GM13976 (cell line): ENCODE measurements at places on chromosomes 12 and 14.

DNA sequence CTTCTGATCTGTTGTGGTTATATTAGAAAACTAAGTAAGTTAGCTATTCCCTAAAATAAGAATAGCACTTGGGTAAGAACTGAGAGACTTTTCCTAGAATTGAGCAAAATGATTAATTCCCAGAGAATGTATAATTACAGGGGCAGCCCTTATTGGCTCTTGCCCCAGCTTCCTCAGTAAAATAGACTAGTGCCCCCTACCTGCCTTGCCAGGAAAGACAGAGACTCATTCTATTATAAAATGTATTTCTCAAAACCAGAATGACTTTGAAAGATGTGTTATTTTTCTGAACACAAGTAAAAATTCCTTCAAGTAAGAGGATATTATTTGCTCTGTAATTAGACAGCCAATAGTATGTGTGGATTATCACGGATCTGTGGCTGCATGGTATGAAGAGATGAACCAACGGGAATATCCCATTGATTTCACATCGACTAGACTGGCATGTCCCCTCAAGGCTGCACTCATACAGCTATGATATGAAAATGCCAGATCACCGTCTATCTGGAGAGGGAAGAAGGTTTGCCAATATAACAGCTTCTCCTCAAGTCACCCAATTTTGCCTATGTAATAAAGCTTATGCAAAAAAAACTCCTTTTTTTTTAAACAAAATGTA is 7.4 kb upstream of the GLRX5 start:
- no peak for DNase-seq

- no peak for DNase-seq
Observed at GRCh38 chr12:84910549-84911241, 1.9 kb downstream of the SLC6A15 start.

DNA sequence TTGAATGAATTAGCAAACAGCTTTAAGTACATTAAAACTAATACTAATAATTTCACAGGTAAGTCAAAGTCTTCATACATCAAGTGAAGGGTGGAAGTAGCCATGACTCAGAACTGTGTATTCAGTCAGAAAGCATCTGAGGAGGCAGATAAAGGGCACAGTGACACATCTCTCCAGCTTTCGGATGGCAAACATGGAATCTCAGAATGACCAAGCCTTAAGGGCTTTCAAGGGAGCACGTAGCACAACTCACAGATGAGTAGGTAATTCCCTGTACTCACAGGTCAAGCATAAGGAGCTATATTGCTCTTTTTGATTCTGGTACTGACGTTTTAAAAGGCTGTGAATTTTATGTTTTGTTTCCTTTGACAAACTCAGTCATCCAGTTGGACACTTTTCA is 56.0 kb downstream of the MDGA2 start:
- DNase-seq = no peak

DNA sequence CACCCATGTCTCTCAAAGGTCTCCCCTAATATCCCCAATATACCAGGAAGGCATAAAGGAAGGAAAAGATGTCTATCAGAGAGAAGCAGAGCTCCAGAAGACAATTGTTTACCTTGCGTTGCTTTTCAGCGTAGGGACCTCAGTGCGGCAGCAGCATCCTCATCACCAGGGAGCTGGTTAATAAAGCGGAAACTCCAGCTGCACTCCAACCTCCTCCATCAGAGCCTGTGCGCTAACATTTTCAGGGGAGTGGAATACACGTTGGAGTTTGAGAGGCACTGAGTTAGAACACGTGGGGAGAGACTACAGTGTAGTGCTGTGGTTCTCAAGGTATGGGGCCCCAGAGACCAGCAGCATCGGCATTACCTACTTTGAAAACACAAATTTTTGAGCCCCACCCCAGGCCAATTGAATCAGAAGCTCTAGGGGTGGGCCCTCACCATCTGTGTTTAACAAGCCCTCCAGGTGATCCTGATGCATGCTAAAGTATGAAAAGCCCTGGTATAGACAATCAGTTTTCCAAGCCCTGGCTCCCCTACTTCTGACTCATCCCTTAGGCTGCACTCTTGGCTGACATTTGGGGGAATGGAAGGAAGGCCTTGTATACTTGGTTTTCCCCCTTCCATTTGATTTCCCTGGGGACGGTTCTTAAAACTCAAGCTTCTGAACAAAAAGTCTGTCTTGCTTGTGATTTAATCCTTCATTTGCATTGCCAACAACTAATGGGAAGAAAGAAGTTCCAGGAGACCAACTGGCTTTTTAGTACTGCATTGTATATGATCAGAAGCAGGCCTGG is 419.0 kb upstream of the CCDC196 start:
- no peak for DNase-seq

GRCh38 chr12:4584896-4585295 is 22.9 kb downstream of the DYRK4 start:
- DNase-seq = no peak

DNA sequence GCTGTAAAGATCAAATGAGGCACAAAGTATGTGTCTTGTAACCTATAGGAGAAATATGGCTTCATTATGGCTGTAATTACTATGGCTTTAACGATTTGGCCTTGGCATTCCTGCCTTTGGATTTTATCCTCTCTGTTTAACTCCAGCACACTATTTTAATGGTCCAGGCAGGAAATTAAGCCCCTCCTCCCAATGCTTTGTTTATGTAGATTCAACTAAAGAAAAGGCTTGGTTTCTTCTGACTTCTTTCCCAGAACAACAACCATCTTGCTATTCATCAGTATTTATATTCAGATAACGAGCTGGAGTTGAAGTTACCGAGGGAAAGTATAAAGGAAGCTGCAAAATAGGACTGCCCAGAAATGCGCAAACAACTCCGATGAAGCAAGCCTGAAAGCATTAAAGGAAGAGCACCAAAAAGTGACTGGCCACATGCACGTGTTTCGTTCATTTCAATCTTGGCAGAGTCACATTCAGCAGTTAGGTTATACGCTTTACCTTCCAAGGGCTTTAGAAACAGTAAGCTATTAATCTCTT is 104.6 kb downstream of the NELL2 start:
- no peak for DNase-seq

DNA sequence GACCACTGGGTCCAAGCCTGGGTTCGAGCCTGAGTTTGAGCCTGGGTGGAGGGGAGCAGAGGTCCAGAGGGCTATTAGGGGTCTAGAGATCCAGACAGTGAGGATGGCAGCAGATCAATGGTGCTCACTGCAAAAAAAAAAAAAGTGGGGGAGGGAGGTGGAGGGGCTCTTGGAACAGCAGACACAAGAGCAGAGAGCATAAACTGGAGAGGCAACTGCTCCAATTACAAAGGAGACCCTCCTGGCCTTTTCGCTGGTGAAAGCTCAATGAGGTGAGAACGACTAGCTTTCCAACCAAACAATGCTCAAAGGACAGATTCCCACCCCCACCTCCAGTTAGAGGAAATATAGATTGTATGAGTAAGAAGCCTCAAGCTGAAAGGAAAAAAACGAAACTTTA is 124.2 kb upstream of the TSPAN8 start:
- no peak for DNase-seq

- no peak for DNase-seq
Observed at GRCh38 chr14:89067293-89067972, 243.0 kb downstream of the TTC8 start.

GRCh38 chr14:97382616-97383226 is 585.5 kb downstream of the VRK1 start:
- no peak for DNase-seq

DNA sequence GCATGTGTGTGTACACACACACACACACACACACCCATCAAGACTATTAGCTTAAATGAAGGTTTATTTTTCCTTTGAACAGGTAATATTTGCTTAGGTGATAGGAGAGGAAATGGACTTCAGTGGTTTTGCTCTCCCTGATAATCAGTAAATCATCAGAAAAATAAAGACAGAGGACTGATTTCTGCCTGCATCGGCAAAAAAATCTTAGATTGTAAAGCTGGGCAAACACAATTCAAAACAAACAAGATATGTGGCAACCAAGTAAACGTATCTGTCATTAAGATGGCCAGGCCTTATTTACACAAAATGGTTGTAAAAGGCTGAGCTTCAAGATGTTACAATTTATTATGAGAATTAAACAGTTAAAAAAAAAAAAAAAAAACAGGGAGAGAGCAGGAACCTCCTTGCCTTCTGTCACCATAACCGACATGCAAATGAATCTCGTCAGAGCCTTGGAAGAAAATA is 31.3 kb downstream of the PRKD1 start:
- no peak for DNase-seq

DNA sequence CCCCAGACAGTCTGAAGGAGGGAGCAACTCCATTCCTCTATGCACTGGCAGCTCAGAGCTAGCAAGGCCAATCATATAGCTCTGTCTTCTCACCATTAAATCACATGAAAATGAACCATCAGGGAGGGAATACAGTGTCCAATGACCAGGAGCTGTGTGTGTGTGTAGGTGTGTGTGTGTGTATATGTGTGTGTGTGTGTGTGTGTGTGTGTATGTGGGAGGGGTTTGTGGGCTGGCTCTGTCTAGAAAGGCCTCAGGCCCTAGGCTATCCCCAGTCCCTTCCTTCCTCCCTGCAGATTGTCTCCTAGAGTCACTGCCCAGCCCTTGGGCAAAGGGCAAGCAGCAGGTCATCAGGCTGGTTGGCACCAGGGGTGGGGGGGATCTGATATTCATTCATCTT is 5.7 kb upstream of the SUSD6 start:
- no peak for DNase-seq

DNA sequence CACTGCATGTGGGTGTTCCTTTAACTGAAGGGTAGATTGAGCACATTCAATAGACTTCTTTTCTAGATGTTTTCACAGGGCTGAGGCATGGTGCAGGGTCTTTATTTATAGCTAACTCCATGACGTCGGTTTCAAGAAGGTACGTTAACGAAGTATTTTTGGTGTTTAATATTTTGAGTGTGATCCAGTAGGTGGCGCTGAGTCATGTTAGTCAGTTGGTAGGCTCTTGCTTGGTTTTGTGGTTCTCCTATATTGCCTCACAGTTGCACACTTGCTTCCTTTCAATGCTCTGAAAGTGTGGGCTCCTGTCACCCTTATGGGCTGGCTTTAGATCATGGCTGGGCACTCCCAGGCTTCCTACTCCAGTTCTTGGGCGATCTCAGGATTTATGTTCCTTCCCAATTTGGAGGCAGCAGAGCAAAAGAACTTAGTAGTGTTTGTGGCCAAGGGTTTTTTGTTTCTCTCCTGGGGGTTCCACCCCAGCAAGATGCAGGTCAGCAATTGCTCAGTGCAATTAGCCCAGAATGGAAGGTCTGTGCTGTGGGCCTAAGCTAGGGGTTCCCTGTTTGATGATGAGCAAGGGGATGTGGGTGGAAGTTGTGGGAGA is 471.6 kb upstream of the FOXG1 start:
- DNase-seq = no peak

GRCh38 chr14:90061685-90062126 is at the start of gene KCNK13:
TSS of gene KCNK13 (plus strand) at chr14:90061994. CDS start at chr14:90062206, 212 bp downstream.
- DNase-seq = peak; percentile 59

- DNase-seq = no peak
Observed at GRCh38 chr12:95972832-95973456, 23.2 kb downstream of the HAL start.

DNA sequence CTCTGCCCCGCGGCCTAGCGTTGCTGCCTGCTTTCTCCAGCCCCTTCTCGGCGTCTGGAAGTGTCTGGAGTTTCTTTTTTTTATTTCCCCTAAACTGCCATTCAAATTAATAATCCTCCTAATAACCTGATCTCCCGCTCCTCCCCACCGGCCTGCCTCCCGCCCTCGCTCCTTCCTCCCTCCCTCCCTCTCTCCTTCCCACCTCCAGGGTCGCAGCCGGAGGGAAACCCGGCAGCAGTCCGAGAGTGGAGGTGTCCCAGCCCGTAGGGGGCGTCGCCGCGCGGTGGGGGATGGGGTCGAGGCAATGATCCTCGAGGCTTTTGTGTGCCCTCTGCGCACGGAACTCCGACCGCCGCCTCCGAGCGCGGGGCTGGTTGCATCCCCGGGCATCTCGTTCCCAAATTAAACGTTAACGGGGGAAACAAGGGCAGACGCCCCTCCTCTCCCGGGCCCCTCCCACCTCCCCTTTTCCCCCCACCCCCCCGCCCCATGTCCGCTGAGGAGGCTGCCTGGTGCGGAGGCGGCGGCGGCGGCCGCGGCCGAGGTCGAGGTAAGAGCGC is 1.0 kb upstream of the SOCS2 start:
- DNase-seq = peak; percentile 73

- DNase-seq = no peak
Observed at GRCh38 chr14:57461777-57462320, 31.8 kb downstream of the CCDC198 start.

GRCh38 chr14:57831981-57832380 is 33.9 kb downstream of the SLC35F4 start:
- no peak for DNase-seq

GRCh38 chr12:14770496-14771461 is 32.5 kb downstream of the WBP11 start:
- DNase-seq = peak; percentile 78

GRCh38 chr12:50981319-50982239 is 29.2 kb downstream of the HIGD1C start:
- no peak for DNase-seq

DNA sequence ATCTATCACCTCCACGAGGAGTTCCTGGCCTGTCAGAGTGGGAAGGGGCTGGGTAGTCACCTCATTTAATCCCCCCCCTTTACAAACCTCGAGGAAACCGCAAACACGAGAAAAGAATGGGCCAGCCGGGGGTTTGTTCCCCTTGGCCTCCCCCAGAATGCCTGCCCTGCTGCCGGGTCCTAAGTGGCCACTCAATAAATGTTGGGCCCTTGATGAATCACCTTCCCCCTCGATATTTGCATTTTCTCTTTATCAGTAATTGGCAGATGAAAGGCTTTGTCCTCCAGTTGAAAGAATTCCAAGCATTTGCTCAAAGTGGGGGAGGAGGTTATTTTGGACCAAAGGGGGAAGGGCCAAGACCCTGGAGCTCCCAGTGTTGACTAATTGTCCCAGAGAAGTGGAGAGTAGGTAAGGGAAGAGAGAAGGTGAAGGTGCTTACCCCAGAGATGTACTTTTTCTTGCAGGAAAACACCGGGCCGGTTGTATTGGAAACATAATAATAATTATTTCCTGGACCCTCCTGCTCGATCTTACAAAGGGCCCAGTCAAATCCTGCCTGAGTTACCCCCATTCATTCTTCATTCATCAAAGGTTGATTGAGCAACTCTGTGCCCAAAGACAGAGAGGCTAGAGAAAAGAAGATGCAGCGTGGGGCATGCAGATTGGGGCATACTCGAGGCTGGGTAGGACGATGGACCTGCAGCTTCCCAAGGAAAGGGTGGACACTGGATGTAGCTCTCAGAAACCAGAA is 1.9 kb upstream of the KDM2B start:
- DNase-seq = no peak

DNA sequence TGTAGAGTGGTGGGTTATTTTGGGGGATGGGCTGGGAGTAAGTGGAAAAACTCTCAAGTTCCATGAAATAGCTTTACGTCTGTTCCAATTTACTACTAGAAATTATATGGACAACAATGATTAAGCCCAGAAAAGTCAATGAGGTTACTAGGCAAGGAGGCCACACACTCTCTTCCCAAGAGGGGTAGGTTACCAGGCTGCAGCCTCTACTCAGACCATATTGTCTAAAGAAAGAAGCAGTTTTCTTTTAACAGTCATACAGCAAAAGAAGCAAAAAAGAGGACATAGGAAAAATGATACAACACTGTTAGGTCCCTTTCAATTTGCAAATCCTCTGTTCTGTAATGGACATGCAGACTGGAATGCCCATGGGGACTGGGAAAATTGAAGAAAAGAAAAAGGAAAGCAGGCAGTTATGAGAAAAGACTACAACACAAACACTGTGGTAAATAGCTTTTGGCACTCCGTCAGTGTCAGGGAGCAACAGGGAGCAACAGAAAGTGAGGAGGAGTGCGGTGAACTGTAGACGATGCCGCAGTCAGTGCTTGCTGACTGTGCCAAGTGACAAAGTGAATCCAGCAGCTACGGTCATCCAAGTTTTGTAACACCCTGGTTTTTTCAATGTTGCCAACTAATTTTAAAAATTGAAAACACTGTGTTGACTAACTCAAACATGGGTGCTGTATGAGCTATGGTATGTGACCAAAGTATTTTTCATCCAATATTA is 39.8 kb upstream of the HMGA2 start:
- DNase-seq = no peak
